ENCODE measurements at places on chromosomes 5 and 9.

DNA sequence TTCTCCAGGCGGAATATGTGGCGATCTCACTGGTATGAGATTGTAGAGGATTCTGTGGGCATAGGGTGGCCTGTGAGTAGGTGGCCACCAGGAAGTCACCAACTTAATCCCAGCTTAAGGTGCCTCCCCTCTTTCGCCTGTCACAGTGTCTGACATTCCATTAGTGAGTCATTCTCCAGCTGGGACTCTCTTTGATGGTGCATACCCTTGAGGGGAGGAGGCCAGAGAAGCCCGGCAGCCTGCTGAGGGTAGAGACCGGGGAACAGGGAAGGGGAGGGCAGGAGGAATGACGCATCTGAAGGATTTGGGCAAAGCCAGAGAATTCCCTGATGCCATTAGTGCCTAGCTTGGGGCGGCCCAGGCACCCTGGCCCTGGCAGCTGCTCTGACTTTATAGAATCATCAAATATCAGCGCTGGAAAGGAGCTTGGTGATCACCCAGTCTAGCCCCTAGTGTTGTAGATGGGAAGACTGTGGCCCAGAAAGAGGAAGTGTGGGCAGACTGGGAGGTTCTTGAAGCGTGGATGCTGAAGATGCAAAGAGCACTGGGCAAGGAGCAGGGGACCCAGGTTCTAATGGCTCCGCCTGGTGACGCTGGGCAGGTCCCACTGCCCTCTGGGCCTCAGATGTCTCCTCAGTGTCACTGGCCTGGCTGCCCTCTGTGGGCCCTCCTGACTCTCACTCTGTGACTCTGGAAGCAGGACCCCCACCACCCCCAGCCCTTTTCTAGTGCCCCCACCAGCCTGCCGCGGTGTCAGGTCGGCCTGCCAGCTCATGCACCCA, 41.4 kb downstream of the DAB2IP start:
- no peak for DNase-seq

- peak; percentile 89 for DNase-seq
Observed at GRCh38 chr9:137095664-137096517, 9.1 kb downstream of the MAN1B1 start.

- no peak for DNase-seq
Observed at GRCh38 chr9:96818533-96818932, 35.8 kb downstream of the ZNF782 start.

GRCh38 chr5:175436359-175436758, 7.6 kb downstream of the DRD1 start:
- no peak for DNase-seq

- no peak for DNase-seq
Observed at GRCh38 chr9:77453825-77454647, 194.1 kb downstream of the GNA14 start.

- no peak for DNase-seq
Observed at GRCh38 chr5:123441408-123441807, 18.2 kb upstream of the CEP120 start.

GRCh38 chr5:16539169-16539666, 73.6 kb upstream of the ZNF622 start:
- no peak for DNase-seq

DNA sequence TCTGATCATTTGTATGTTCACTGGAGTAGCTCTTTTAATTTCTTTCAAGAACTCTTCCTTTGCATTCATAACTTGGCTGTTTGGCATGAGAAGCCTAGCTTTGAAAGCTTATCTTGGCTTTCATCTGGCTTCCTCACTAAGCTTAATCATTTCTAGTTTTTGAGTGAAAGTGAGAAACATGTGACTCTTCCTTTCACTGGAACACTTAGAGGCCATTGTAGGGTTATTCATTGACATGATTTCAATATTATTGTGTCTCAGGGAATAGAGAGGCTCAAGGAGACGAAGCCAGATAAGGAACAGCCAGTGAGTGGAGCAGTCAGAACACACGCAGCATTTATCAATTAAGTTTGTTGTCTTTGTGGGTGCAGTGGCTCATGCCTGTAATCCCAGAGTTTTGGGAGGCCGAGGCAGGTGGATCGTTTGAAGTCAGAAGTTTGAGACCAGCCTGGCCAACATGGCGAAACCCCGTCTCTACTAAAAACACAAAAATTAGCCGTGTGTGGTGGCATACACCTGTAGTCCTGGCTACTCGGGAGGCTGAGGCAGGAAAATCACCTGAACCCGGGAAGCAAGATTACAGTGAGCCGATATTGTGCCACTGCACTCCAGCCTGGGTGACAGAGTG, 98.3 kb downstream of the UGCG start:
- peak; percentile 12 for DNase-seq

GRCh38 chr5:112529525-112529924, 110.4 kb upstream of the EPB41L4A start:
- DNase-seq: no peak

- no peak for DNase-seq
Observed at GRCh38 chr9:2816476-2817141, 27.3 kb downstream of the PUM3 start.

DNA sequence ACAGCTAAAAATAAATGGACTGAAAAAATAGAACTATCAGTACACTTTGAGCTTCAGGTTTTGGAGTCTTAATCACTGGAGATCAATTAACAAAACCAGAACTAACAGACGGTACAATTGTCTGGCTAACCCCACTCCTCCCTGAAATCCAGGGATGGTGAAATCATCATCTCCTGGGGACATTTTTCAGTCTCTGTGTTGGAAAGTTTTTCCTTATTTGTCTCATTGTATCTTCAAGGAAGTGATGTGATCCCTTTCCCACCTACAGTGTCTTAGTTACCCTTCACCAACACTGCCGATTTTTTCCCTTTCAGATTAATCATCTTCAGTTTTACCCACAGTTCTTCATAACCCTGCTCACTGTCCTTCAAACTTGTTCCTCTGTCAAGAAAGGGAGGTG, 81.9 kb downstream of the MAP1B start:
- no peak for DNase-seq

GRCh38 chr5:74530326-74531050, 110.0 kb downstream of the ENC1 start:
- DNase-seq: no peak

DNA sequence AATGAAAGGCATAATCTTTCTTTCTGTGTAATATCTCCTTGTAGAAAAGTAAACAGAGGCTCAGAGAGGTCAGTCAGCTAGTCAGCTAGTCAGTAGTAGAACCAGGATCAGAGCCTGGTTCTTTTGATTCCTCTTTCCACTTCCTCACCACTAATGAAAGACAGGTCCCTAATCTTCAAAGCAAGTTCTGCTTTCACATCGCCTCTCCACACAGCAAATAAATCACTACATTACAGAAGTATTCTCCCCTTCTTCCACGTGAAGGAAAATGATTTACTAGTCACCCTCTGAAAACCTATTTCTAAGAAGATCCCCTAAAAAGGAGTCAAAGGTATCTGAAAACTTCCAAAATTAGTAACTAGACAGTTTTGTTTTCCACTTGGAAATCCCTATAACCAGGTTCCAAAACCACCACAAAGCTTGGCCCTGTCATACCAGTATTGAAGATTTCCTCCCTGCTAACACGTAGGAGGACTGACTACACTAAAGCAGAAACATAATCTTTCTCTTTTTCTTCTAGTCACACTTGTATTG, 140.5 kb upstream of the TARS1 start:
- DNase-seq: no peak

GRCh38 chr5:126948011-126948355, 82.4 kb downstream of the MARCHF3 start:
- no peak for DNase-seq

GRCh38 chr5:35285011-35285410, 54.7 kb upstream of the PRLR start:
- no peak for DNase-seq

DNA sequence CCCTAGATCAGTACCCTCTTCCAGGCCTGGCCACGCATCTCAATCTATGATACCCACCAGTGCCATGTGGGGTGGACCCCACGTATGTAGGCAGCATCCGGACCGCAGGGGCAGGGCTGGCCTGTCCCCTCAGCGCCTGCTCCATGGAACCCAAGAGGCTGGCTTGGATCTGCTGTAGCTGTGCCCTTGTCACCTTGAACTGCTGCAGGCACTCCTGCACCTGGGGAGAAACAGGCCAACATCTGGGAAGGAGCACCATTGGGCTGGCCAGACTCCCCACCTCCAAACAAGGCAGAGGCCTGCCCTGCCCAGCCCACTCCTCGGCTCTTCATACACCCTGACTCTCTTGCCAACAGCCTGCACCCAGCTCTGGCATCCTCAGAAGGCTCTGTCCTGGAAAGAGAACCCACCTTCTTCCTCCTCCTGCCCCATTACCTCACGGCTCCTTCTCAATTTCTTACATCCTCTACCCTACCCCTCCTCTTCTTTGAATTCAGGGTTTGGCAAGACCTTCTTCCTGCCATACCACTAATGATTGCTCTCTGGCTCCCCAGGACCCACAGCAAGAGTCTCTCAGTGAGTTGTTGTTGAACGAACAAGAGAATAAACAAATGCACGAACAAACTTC, 7.7 kb downstream of the HK3 start:
- DNase-seq: no peak

DNA sequence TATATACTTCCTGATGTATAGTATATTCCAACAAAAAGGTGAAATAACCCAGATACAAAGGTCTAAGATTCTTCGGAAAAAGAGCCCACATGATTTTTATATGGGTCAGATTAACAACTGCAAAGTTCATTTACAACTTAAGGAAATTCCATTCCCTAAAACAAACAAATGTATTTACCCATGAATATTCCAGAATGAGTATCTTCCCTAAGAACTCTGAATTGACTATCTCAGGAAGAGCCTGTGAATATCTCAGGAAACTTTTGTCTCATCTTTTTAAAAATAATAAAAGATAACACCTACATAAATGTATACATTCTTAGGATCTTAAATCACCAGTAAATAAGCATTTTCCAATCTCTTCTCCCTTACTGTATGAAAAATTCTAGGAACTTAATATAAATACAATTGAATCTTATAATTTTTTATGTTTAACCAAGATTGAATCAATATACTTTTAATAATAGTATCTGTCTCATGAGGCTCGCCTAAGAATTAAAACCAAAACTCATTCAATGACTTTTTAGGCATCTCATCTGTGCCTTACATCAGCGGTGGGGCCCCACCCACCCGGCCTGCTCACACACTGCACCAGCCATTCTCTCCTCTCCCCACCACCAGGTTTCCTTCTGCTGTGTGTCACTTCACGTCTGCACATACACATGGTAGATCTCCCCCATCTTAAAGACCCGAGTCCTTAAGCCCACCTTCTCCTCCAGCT, 78.1 kb downstream of the RAPGEF1 start:
- DNase-seq: peak; percentile 55

DNA sequence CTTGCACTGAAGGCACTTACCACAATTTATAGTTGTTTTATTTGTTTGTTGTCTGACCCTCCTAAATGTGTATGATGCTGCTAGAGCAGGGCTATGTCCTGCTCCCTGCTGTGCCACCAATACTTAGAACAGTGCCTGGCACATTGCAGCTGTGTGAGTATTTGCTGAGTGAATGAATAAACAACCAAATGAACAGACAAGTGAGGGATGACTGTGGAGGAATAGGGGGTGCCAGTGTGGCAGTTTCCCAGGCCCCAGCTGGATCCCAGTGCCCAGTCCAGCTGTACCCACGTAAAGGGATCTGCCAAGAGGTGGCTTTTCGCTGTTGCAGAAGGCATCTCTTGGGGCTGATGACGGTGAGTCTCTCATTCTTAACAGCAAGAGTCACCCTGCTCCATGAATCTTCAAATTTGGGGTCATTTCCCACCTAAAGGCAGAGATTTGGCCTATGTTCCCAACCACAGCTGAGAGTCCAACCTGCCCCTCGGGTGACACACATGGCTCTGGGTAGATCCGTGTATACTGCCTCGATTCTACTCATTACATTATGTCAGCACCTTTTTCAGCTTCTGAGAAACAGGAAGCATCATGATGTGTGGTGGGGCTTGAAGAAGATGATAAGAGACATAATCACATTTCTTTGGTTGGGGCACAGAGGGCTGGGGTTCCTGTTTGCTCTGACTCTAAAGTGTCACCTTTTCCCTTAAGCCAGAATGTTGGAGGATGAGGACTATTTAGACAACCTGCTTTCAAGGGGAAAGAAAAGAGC, 14.3 kb downstream of the IL5 start:
- DNase-seq: peak; percentile 8

- no peak for DNase-seq
Observed at GRCh38 chr5:158139161-158139560, 280.2 kb upstream of the CLINT1 start.

- no peak for DNase-seq
Observed at GRCh38 chr5:83937837-83938236, 217.2 kb upstream of the HAPLN1 start.

GRCh38 chr9:74245866-74246497, 251.2 kb upstream of the RORB start:
- no peak for DNase-seq

- DNase-seq: no peak
Observed at GRCh38 chr5:147901599-147902039, 4.7 kb downstream of the C5orf46 start.

DNA sequence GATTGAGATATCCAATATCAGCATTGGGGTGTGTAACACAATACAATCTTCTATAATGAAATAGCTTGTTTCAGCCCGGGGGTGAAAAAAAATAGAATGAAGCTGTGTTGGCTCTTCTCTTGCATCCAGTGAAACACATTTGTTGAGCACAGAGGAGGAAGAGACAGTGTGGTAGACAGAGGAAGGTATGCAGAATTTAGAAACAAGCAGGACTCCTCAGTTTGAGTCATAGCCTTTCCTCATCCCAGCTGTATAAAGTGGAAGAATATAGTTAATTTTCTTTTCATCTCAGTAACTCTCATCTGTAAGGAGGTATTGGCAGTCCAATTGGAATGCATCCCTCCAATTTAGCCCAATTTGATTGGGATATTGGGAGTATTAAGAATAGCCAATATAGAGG, 302.2 kb upstream of the VLDLR start:
- DNase-seq: no peak

GRCh38 chr9:127578627-127578951, 33.5 kb upstream of the STXBP1 start:
- DNase-seq: no peak

- no peak for DNase-seq
Observed at GRCh38 chr9:71690063-71690688, 78.1 kb downstream of the CEMIP2 start.

- no peak for DNase-seq
Observed at GRCh38 chr5:134489227-134489944, 36.1 kb upstream of the JADE2 start.

DNA sequence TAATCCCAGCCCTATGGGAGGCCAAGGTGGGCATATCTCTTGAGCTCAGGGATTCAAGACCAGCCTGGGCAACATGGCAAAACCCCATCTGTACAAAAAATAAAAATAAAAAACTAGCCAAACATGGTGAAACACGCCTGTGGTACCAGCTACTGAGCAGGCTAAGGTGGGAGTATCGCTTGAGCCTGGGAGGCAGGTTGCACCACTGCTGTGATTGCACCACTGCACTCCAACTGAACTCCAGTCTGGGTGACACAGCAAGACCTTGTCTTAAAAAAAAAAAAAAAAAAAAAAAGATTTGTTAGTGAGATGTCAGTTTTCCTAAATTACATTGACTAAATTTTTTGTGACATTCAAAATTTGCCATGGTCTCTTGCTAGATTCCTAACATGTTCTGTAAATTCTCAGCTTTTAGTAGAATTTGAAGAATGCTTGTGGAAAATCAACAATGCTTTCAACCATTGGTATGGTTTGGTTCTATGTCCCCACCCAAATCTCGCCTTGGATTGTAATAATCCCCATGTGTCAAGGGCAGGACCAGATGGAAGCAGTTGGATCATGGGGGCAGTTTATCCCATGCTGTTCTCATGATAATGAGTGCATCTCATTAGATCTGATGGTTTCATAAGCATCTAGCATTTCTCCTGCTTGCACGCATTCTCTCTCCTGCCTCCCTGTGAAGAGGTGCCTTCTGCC, 236.1 kb downstream of the ARRDC3 start:
- DNase-seq: no peak

All from CD4-positive, alpha-beta T cell treated with Interleukin-6 at 100 ng/mL for 8 hours (primary cell).